Stimulated activated CD8-positive, alpha-beta memory T cell treated with anti-CD3 and anti-CD28 coated beads, Interleukin-4, amount 100 ng/mL, for 24 hours (primary cell): ENCODE measurements at places on chromosomes 3 and 15.

- no peak for DNase-seq
Observed at GRCh38 chr15:100713163-100713867, 110.9 kb downstream of the ASB7 start.

GRCh38 chr3:127035677-127036076 lies 52.8 kb downstream of the PLXNA1 start:
- no peak for DNase-seq

GRCh38 chr15:63288778-63289378 lies 11.5 kb downstream of the APH1B start:
- DNase-seq, result no peak

DNA sequence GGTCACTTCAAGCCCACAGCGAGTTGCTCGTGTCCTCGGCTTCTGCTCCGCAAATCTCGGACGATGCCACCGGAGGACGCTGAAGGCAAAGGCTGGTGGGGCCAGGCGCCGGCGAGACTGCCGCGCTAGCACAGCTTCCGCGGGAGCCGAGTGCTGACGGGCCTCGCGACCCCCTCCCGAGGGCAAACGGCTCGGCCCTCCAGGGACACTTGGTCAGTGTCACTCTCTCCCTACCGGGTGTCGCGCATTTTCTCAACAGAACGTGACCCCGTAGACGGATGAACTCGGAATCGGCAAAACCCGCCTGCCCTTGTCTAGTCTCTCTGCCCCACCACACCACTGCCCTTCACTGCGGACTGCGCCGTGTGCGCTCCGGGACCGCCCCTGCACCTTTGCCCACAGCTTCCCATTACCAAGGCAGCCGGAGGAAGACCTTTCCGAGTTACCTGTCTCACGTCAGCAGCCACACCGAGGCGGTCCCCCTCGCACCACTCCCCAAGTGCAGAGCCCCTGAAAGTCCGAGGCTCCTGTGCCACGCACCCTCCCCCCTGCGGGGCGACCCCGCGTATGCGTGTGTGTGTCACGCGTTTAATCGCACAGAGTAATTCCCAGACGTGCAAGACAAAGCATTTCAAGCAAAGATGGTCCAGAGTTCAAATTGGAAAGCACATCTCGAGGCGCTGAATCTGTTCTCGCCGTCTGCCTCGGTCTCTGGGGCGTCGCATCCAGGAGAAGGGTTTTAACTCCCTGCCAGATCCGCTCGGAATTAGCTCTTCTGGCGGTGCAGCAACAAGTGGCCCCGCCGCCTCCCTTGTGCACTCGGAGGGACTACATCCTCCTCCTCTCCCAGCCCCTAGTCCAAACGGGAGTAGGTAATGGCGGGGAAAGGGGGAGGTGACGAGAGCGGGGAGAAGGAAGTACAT lies 245.0 kb upstream of the TOPAZ1 start:
- DNase-seq, result no peak

GRCh38 chr3:181311186-181311585 lies 321.6 kb upstream of the DNAJC19 start:
- DNase-seq, result no peak

DNA sequence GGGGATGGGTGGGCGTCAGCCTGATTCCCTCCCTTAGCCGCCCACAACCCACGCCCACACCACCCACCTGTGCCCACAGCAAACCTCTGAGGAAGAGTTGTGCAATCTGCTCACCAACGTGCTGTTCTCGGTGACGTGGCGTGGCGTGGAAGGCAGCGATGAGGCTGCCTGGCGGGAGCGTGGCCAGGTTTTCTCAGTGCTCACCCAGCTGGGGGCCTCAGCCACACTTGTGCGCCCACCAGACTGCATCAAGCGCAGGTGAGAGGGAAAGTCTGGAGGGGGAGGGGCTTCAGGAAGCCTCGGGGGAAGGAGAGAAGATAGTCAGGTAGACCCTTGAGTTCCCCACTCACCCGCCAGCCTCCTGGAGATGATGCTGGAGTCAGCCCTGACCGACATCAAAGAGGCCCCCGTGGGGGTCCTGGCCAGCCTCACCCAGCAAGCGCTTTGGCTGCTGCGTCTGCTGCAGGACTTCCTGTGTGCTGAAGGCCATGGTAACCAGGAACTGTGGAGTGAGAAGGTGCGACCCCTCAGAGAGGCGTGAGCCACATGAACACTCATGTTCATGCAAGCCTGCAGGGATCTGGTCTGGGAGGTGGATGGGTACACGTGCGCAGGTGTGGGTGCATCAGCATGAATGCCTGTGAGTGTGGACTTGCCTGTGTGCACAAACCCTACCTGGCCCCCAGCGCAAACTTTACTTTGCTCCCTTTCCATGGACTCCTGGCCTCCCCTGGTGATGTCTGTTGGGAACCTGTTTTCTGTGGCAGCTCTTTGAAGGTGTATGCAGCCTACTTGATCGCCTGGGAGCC lies 21.7 kb downstream of the NBEAL2 start:
- no peak for DNase-seq

DNA sequence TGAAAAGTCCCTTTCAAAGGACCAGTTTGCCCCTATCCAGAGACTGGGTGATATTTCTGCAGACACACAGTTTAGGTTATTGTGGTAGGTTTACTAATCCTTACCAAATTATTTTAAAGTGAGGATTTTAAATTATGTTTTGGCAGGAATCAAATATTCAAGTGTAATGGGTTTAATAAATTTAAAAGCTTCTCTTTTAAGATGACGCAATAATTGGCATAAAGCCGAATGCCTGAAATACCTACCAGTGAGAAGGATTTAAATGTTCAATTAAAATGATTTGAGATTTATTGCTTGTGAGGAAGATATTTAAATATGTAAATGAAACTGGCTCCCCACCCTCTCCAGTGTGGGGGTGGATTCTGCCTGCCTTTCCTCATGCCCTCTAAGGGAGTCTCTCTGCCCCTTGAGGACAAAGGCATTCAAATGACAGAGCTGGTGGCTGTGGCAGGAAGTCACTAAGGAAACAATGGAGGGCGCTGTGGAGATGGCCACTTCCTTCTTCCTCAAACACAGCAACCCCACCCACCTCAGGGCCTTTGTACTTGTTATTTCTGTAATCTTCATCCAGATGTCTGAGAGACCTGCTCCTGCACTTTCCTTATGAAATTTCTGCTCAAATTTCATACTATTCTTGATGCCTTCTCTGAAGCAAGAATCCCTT lies 131.7 kb downstream of the TNIK start:
- peak; percentile 8 for DNase-seq

DNA sequence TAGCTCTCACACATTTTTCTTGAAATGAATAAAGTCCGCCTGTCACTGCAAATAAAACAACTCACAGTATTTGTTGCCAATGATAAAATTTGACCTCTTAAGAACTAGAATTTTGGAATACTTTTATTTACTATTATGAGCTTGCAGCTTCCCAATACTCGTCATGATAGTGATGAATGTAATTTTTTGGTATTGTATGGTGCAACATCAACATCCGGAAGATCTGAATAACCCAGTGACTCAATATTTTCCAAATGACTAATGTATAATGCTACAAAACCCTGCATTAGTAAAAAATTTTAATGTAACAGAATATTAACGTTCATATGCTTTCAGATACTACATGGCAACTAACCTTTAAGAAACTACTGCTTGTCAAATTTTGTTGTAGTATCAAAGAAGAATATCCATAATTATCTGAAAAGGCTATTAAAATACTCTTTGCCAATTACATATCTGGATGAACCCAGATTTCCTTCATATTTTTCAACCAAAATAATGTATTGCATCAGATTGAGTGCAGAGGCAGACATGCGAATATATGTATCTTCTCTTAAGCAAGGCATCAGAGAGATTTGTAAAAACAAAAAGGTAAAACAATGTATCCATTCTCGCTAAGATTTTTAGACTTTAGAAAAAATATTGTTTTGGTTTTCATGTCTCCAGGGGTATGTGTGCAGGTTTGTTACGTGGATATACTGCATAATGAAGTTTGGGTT lies 95.3 kb downstream of the IGF2BP2 start:
- no peak for DNase-seq

- no peak for DNase-seq
Observed at GRCh38 chr3:88912294-88912877, 195.0 kb upstream of the EPHA3 start.
